ENCODE measurements at places on chromosomes 6 and 20. TPM values are rescaled to one million over a fixed set of nuclear protein-coding genes. Genes with fewer than 3 reads are reported as not detected.

DNA sequence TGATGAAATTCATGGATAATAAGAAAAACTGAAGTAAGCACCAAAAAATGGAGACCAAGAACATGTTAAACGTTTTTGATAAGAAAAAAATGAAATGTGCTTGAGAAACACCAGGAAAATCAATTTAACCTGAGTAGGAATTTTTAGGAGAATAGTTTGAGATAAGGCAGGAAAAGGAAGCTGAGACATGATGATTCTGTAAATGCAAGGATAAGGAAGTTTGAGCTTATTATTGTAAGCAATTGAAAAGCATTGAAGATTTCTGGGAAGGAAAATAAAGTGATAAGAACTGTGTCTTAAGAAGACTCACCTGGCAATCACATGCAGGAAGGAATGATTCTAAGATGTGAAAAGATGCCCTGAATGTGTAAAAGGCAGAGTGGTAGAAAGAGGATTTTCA is 66.6 kb downstream of the ALDH8A1 start:
- no peaks in the 10 kb centered on the region for H3K36me3 ChIP-seq
- no peak overlapping the region for H3K27ac ChIP-seq
- no peaks in the 10 kb centered on the region for H3K27me3 ChIP-seq
- no peak overlapping the region for H3K4me3 ChIP-seq
- DNase-seq, result no peak
- no peaks in the 10 kb centered on the region for H3K4me1 ChIP-seq

CALHM4 gene
- total RNA-seq, result not detected

DNA sequence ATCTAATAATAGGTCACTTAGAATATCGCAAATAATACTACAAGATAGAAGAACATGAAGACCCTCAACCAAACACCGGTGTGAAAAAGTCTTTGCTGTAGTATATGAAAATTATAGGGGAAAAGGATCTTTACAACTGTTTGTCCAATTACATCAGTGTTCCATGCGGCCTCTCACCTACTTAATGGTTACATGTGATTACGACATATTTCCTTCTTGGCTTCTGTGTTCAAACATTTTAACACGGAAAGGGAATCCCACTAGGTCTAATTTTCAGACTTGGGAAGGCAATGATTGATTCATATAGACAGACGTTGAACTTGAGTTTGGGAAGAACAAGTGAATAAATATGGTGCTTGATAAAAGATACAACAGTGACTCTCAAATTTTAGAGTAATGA is 273.4 kb downstream of the KIF16B start:
- no peak overlapping the region for H3K4me3 ChIP-seq
- no peak for DNase-seq
- H3K27ac ChIP-seq, result no peak overlapping the region

DNA sequence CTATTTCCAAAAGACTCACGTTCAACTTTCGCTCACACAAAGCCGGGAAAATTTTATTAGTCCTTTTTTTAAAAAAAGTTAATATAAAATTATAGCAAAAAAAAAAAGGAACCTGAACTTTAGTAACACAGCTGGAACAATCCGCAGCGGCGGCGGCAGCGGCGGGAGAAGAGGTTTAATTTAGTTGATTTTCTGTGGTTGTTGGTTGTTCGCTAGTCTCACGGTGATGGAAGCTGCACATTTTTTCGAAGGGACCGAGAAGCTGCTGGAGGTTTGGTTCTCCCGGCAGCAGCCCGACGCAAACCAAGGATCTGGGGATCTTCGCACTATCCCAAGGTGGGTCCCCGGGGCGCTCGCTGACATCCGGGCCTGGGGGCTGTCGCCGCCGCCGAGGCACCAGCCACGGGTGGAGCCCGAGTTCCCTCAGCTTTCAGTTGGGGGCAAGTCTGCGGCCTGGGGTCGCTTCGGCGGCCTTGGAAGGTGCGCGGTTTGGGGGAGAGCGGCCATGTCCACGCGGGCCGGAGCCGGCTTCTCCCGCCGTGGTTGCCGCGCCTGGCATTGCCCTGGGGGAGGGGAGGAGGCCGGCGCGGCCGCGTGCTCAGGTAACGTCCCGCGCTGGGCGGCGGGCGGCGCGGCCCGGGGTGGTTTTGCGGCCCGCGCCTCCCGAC is 429 bp downstream of the AMD1 start:
- H3K4me3 ChIP-seq, result peak overlapping the region; percentile 98
- peaks cover 46% of the 10 kb centered on the region for H3K4me1 ChIP-seq
- peak overlapping the region; percentile 93 for H3K27ac ChIP-seq
- DNase-seq, result no peak
- H3K36me3 ChIP-seq, result no peaks in the 10 kb centered on the region

DNA sequence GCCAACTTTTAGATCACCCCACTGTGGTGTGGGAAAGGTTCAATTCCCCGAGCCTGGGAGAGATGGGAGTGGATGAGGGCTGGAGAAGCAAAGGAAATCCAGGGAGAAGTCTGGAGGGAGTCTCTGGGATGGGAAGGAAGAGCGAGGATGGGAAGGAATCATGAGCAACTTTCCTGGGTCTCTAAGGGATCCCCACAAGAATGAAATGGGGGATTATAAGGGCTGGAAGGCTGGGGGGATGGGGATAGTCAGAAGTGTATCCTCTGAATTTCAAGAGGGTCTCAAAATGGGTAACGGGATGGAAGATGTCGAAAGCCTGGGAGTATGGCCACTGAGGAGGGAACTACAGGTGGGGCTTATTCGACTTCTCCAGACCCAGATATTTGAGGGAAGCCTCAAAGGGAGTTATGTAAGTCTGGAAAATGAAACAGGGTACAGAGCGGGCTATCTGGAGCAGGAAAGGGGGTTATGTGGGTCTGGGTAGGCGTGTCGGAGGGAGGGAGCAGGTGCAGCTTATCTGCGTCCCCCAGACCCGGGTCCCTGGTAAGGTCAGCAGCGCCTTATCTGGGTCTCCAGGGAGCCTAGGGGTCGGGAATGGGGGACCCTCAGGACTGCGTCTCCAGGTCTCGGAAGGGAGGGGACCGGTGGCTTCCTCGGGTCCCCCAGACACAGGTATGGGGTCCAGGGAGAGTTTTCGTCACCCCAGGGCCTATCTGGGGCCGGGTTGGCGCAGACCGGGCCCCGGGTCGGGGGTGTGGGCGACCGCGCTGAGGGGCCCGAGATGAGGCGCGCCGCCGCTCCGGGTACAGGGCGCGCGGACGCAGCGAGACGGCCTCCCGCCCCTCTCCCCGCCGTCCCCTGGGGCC is 550 bp downstream of the PLAGL2 start:
- peak overlapping the region; percentile 69 for H3K27ac ChIP-seq
- H3K4me1 ChIP-seq, result peaks cover 77% of the 10 kb centered on the region
- DNase-seq, result no peak
- H3K27me3 ChIP-seq, result peaks cover 7% of the 10 kb centered on the region
- peaks cover 45% of the 10 kb centered on the region for H3K36me3 ChIP-seq

MAS1 gene
- total RNA-seq, result not detected

WASF1 gene
- 10.3 TPM for total RNA-seq

GRCh38 chr6:41707565-41708200 is 27.7 kb downstream of the TFEB start:
- H3K4me3 ChIP-seq, result no peak overlapping the region
- no peaks in the 10 kb centered on the region for H3K36me3 ChIP-seq
- H3K4me1 ChIP-seq, result peaks cover 18% of the 10 kb centered on the region

DNA sequence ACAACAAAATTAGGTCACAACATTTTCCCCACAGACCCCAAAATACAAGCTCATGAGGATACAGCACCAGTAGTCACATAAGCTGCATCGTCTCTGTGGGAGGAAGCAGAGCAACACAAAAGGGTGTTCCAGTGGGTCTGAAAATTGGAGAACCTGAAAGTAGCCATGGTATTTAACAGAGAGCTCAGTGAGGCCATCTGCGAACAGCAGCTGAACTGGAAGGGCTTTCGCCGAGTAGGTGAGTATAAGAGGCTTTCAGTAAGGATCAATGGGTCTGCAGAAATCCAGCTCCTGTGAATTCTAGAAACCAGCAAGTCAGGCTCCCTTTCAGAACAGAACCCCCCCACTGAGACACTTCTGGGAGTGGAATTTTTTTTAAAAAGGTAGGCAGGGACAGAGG is 120.0 kb upstream of the RREB1 start:
- no peaks in the 10 kb centered on the region for H3K36me3 ChIP-seq
- no peak overlapping the region for H3K4me3 ChIP-seq
- peaks cover 12% of the 10 kb centered on the region for H3K27me3 ChIP-seq
- peaks cover 10% of the 10 kb centered on the region for H3K4me1 ChIP-seq

FNDC11 gene
- not detected for total RNA-seq

Data from HepG2 (cell line).